GM12891 (cell line): ENCODE measurements at places on chromosomes 2 and 18.

DNA sequence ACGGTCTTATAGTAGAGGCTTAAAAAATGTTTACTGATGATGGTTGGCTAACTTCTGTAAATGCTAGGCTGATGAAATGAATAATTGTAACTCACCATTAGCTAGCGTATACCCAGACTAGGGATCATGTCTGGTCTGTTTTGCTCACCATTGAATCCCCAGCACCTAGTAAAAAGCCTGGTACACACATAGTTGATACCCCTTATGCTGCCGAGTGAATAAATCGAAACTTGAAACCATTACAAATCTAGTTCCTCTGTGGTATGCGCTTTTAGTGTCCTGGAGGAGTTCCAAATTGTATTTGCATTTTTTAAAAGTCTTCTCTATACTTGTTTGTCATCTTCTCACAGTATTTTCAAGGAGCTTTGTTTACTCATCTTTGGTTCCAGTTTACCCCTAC lies 1.3 kb downstream of the TAF1B start:
- no peak for DNase-seq

DNA sequence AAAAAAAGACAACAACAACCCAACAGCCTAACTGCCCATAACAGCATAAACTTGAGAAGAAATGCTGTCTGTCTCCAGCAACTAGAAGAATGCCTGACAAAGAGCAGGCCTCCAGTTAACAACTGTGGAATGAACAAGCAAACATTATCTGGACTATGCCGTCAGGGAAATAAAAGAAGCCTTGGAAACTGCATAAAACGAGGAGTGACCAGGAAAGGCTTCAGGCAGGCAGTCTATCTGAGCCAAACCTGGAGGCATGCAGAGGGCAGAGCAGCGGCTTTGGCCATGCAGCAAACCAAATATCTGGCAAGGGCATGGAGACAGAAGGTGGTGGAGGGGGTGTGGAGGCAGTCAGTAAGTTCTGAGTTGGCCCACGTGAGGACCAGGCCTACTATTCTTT lies 11.1 kb downstream of the HES6 start:
- DNase-seq: no peak

DNA sequence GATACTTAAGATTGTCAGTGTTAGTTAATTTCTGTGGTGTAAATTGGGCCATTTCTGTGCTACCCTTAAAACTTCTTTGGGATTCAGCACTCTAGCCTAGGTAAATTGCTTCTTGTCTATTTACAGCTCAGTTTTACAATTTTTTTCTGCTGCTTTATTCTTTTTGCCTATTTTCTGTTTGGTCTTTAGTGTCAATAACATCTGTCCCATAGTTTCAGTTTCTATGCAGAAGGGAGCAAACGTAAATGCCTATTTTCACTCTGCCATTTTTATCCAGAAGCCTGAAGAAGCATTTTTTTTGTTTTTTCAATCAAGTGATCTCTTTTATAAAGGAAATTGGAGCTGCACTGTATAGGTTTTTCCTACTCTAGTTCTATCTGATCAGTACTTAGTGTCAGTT lies 564.9 kb upstream of the MEX3C start:
- DNase-seq: no peak

- peak; percentile 42 for DNase-seq
Measured at GRCh38 chr2:223779877-223780276, 57.5 kb downstream of the AP1S3 start.

DNA sequence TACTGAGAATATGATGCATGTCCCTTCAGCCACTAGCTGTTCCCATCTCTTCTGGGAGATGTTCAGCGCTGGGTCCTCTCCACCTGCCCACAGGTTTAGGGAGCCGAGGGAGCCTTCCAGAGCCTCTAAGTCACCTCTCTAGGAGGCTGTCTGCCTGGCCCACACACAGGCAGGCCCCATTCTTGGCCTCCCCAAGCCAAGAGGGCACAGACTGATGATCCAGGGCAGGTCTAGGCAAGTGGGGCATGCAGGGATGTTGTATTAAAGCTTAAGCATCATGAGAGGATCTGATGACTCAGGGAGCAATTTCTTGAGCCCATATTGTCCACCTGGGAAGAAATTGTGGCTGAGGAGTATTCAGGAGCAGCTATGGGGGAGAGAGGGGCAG lies 19.9 kb downstream of the TMSB10 start:
- no peak for DNase-seq

GRCh38 chr2:86011449-86011941 lies 94.2 kb downstream of the POLR1A start:
- no peak for DNase-seq

- DNase-seq: no peak
Measured at GRCh38 chr2:108633409-108633808, 85.9 kb upstream of the RANBP2 start.

DNA sequence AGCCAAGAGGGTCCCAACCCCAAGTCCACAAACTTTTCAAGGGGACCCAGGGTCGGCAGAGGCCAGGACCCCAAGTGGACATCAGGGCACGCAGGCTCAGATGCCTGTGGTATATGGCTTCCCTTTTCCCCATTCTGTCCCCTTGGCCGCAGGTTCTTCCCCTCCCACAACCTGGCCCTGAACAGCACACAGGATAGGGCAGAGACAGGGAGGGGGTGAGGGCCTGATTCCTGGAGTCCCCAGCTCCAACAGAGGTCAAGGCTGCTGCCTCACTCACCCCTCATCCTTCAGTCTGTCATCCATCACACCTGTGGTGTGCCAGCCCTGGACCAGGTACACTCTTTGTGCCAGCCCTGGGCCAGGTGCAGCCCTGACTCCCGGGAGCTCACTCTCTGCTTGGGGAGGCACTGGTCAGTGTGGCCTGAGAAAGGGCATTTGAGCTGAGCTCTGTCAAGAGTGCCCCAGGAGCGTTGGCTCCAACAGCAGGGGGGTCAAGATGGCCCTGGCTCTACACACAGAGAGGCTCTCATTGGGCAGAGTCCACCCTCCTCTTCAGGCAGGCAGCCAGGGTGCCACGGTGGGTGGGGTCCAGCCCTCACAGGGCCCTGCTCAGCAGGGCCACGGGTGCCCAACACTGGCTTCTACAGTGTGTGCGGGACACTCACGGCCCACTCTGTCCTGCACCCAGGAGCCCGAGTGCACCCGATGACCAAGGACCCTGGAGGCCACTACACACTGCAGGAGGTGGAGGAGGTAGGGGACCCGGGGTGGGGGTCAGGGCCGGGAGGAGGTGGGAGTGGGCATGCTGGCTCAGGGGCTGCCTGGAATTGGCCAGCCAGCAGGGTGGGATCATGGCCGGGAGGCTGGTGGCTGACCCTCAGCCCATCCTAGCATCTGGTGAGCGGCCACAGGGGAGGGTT lies 1.6 kb downstream of the AGXT start:
- no peak for DNase-seq

- no peak for DNase-seq
Measured at GRCh38 chr2:65361623-65362022, 70.8 kb downstream of the SPRED2 start.

DNA sequence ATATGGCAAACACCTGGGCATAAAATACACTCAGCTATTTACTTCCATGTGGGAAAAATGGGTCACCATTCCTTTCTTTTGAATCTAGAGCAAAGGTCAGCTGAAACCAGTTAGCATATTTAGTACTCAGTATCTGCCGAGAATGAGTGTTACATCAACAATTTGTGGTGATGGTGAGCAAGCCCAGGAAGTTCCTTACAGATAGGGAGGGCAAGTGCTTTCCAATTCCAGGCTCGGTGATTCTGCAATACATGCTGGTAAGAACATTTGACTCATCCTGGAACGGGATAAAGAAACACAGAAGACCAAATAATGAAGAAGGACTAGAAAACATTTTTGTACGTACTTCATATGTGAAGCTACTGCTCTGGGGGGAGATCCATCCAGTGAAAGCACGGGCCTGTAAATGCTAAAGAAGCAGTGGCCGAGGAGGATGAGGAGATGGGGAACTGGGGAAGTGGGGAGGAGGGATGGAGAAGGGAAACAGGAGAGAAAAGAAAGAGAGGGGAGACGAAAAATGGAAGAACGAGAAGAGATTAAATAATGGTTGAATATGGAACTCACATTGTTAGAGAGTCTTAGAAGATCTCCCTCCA lies 251.9 kb downstream of the TTC32 start:
- no peak for DNase-seq

DNA sequence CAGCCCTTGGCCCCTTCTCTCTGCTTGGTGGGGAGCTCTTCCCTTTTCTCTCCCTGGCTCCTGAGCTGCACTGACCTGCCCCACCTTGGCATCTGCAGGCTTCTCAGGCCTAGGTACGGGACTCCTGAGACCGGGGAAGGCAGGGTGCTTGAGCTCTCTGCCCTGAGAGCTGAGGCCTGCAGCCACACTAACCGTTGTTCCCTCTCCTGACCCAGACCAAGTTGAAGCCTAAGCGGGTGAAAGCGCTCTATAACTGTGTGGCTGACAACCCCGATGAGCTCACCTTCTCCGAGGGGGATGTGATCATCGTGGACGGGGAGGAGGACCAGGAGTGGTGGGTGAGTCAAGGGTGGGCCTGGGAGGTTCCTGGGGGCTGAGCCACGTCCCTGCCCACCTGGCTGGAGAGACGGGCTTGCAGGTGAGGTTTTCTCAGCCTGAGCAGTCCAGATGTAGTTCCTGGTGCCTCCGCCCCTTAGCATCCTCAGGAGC lies 22.2 kb downstream of the ITGB1BP1 start:
- DNase-seq: no peak

DNA sequence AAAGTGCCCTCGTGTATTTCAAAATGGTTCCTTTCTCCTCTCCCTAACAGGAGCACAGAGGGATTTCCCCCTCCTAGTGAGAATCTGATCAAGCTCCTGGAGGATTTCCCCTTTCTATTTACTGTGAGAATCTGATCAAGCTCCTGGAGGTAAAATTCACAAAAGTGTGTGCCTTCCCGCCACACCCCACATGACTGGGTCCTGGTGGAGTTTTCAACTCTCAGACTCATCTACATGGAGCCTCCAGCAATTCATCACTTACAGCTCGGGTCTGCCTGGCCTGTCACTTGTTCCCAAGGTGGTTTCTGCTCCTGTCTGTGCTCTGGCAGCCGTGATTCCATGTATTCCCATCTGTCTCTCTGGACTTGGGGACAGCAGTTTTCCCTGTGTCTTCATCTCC lies 590.7 kb downstream of the FBXO15 start:
- no peak for DNase-seq

DNA sequence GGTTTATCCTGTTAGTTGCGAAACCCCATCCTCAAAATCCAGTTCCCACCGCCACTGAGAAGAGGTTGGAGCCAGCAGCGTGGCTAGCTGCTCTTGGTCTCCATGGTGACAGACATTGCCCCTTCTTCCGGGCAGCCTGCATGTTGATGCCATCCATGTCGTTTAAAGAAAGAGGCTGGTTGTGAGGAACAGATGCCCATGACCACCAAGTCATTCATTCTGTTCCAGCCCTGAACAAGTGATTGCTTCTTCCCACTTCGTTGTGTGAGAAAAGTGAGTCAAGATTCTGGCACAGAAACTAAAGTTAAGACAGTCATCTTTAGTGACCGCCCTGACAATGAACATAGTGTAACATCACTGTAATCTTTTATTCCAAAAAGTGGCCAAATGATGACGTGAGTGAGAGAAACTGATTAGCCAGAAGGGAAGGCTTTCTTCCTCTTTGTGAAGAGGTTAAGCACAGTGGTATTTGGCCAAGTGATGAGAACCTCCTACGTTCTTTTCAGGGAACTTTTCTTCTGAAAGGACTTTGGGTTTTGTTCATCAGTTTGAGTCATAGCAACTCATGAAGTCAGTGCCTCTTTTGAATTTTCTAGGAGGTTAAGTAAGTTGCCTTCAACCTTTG lies 272.5 kb downstream of the GALR1 start:
- no peak for DNase-seq

GRCh38 chr18:59109375-59109774 lies 30.3 kb upstream of the SEC11C start:
- no peak for DNase-seq

DNA sequence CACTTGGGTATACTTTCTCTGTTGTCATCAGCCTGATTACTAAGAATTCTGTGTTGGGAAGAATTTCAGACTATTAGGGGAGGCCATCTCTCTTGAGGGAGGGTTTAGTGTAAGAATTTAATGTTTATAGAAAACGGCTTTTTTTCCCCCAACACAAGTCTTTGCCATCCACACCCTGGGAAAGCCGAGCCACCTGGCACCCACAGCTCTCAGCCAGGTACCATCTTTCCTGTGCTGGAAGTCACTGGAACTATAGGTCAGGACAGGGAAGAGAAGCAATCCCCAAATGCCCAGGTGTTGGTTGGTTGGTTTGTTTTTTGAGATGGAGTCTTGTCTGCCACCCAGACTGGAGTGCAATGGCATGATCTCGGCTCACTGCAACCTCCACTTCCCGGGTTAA lies 155.1 kb downstream of the SMAD7 start:
- no peak for DNase-seq

DNA sequence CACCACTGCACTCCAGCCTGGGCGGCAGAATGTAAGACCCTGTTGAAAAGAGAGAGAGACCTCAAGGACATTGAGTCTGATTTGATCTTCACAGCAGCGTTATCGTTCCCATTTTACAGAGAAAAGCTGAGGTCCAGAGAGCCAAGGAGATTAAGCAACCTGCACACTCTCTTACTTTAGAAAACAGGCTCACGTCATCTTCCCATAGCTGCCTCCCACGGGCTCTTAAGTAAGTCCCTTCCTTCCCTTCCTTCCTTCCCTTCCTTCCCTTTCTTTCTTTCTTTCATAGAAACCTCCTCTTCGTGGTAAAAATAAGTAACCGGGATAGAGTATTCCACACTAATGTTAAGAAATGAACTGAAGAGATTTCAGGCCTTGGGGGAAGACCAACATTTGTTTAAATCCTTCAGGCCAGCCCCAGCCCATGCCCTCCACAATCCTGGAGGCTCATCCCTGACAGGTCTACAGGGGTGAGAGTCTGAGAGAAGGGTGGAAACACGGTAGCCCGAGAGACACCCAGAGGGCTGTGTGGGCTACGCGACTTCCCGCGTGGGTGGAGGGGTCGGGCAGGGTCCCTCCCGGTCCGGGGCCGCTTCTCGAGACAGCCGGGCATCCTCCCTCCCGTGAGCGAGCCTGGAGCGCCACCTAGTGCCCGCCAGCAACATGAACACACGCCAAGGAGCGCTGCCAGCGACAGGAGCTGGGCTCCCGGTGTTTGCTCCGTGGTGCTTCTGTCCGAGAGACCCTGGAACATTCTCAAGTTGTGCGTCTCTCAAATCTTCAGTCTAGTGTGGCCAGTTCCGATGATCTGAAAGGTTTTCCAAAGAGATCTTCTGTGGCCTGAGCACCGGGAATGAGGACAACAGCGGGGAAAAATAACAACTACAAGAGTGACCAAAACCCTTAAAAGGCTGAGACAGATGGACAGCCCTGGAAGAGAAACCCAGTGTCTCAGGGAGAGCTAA lies 160.3 kb downstream of the INO80D start:
- peak; percentile 73 for DNase-seq

GRCh38 chr2:27162151-27163121 lies 13.6 kb downstream of the TCF23 start:
- no peak for DNase-seq
